HCEC 1CT (cell line): ENCODE measurements at places on chromosomes 2 and 18.

DNA sequence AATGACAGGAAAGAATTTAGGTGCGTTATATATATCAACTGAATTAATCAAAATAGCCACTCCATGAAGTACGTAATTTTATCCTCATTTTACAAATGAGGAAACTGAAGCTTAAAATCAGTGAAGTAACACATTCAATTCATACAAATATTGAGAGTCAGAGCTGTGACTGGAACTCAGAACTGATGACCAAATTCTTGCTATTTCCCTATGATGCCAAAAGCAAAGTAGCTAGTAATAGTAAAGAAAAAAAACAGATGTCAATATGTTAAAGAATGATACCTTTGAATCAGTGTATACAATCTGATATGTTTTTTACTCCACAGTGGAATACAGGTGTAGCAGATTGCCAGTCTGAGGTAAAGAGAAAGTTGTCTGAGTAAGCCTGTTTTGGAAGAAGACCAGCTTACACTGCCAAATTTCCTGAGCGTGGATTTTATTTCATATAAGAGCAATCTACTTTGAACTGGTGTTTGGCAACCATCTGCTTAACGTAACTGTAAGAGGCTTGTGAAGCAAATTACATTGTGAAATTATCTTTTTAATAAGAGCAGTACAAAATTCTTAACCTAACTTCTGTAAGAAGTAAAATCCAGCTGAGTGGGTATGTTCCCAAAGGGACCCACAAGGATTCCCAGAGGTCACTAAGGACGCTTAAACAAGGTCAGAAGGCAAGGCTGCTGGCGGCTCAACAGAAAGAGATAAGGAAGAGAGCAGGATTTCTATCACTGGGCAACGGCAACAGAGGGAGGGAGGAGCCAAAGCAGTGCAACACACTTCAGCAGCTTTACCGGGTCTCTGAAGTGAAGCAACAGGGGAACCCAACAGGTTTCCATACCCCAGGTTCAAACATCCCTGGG, 85.6 kb downstream of the IKZF2 start:
- DNase-seq: peak; percentile 24

- DNase-seq: peak; percentile 42
Measured at GRCh38 chr2:102055346-102055990, 63.7 kb downstream of the IL1R2 start.

- DNase-seq: no peak
Measured at GRCh38 chr2:1235806-1236205, 177.5 kb upstream of the TPO start.

DNA sequence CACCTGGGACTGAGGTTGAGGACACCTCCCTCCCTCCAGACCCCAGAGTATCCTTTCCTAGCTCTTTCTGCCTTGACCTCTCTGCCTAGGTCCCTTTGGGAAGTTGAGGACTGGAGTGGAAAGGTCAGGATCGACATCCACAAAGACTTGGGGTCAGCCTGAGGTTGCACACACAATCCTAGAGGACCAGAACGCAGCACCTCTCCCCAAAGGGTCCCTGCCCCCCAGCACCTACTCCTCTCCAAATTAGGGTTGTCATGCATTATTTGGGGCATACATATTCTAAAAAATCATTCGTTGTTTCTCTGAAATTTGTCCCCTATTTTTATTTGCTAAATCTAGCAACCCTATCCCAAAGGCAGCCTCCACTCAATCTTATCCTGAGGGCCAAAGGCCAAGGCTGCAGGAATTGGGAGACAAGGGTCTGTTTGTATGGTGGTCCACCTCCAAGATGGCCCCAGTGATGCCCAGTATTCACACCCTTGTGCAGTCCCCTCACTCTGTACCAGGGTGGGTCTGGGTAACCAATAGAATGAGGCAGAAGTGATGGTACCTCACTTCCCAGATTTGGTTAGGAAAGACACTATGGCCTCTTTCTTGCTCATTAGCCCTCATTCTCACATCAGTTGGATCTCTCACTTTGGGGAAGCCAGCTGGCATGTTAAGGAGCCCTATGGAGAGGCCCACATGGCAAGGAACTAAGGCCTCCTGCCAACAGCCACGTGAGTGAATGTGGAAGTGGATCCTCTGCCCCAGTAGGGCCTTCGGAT, 3.5 kb upstream of the CHRNG start:
- DNase-seq: no peak

DNA sequence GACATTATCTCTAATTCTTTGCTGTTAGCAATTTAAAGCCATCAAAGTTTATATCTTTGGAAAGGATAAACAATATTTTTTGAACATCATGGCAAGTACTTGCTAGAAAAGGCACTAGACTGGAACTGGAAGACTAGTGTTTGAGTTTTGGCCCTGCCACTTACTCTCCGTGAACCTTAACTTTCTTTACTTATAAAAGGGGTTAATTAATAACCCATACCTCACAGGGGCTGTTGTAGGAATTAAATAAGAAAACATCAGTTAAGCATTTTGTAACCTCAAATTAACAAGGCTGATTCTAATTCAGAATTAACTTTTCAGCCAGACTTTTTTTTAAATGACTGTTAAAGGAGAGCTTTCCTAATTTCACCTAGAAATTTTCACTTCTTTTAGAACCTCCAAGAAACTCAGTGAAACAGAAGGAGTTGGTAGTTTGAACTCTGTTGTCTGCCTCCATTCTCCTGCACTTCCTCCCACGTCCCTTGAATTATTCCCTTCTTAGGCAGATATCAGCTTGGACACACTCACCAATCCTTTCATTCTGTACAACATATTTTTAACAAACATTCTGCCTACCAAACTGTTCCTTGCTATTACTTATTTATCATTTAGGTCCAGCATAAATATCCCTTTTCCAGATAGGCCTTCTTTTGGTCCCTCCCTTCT, 79.5 kb downstream of the COX7A2L start:
- DNase-seq: no peak

- DNase-seq: no peak
Measured at GRCh38 chr2:9535177-9535576, 20.5 kb downstream of the ADAM17 start.

- peak; percentile 58 for DNase-seq
Measured at GRCh38 chr2:205361272-205361671, 321.0 kb upstream of the NRP2 start.

DNA sequence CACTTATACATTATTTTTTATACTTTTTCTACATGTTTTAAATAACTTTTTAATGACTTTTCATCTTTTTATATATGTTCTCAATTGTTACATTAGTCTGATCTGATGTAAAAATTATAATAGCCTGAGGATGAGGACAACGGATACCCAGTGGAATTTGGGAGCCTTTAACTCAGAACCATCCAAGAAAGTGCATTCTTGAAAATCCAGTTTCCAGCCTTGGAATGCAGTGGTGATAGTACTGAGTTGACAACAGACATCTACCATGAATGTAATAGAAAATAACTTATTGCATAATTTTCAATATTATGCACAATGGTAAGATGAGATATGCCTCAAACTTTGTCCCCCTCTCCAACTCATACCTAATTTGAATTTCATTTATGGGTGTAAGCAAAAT, 120.7 kb upstream of the ZC3H15 start:
- no peak for DNase-seq

- DNase-seq: no peak
Measured at GRCh38 chr2:120305937-120306490, 39.9 kb upstream of the INHBB start.

GRCh38 chr2:26175466-26176278, 2.8 kb downstream of the GAREM2 start:
- no peak for DNase-seq

GRCh38 chr2:161555826-161556225, 68.4 kb upstream of the SLC4A10 start:
- DNase-seq: no peak

GRCh38 chr18:6542296-6542695, 127.6 kb upstream of the L3MBTL4 start:
- no peak for DNase-seq

DNA sequence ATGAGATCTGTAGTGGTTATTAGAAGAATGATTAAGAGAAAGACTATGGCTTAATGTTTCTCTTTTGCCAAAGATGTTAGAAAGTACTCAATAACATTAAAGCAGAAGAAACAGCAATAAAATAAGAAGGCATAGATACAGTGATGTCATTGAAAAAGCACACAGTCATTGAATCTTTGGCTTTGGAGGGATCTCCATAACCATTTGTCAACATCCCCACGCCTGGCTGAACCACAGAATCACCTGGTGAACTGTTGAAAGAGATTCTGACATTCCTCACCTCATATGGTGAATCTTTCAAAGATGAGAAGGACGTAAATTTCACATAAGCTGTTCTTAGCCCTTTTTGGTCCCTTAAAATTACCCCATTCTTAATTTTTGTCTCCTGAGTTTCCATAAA, 324.6 kb upstream of the NRP2 start:
- DNase-seq: no peak

DNA sequence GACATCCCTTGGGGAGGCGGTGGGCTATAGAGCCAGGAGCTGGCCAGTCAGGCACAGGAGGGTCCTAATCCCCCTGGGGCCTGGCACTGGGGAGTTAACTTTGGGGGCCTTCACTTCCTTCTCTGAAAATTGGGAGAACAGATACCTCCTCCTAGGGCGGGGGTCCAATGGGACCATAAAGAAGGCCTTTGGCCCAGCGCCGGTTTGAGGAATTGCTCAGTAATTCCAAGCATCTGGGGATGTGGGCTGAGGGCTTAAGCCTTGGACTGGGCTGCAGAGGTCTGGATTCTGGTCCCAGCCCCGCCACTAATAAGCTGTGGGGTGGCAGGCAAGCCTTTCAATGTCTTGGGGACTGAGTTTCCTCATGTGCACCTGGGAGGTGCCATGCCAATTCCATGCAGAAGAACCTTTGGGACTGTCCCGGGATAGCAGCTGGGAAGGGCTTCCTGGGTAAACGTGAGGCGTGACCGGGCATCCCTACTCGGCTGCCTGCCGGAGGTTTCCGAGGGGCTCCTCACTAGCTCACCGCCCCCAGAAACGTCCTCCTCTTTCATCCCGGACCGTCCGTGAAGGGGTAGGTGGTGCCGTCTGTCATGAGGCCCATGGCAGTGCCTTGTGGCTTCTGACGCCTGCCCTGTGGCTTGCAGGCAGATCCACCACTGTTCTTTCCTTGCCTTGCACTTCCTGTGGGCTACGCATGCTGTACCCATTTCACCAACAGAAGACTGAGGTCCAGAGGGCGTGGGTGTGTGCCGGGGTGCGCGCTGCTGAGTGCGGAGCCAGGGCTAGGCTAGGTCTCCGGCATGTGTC, 67.4 kb upstream of the HPCAL1 start:
- no peak for DNase-seq

DNA sequence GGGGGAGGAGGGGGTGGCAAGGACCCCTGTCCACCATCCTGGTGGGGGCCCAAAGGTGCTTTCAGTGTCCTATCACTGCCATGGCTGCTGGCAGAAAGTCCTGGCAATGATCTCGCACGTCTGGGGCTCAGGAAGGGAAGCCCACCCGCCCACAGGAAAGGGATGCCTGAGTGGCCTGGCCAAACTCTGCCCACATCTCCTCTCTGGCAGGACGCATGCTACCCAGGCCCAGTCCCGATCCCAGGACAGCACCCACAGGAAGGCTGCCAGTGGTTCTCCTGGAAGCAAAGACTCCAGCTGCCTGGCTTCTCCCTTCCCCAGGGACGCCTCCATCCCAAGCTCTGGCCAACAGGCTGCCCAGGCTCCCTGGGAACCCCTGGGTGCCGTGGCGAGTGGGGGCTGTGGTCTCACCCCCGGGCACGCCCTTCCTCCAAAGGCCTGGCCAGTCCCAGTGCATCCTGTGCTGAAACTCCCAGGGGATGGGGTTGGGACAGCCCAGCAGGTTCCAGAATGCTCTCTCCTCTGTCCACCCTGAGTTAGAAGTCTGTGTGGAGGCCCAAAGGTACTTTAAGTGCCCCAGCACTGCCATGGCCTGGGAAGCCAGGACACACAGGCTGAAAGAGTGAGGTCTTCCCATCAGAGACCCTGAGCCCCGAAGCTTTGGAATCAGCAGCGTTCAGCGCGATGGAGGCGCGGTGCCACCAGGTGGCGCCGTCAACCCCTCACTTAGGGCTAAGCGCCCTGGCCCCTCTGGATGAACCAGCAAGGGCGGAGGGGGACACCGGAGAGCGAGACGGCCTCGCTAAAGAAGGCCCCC, 29.8 kb upstream of the TAF1B start:
- DNase-seq: peak; percentile 48

GRCh38 chr18:48919547-48919946, 31.2 kb downstream of the SMAD7 start:
- no peak for DNase-seq
